ENCODE measurements at places on chromosomes 7 and 10. TPM values are rescaled to one million over a fixed set of nuclear protein-coding genes. Genes with fewer than 3 reads are reported as not detected.

The PRTFDC1 gene
- 63.4 TPM for total RNA-seq

The PNLIPRP1 gene
- total RNA-seq: not detected

The POM121 gene
- 5.2 TPM for total RNA-seq

The ITPRID1 gene
- total RNA-seq: not detected

The FOXI2 gene
- not detected for total RNA-seq

The OR2A42 gene
- total RNA-seq: 0.06 TPM

The MDH2 gene
- total RNA-seq: 62.2 TPM

The PPP1R17 gene
- not detected for total RNA-seq

The COL1A2 gene
- total RNA-seq: 2,181 TPM

The CALN1 gene
- total RNA-seq: not detected

The EGFR gene
- 75.2 TPM for total RNA-seq

The CHCHD3 gene
- 88.8 TPM for total RNA-seq

The FOXP2 gene
- 2.2 TPM for total RNA-seq

The NPFFR1 gene
- under 0.01 TPM for total RNA-seq

The TMEM225B gene
- total RNA-seq: 0.62 TPM

The RAMP3 gene
- total RNA-seq: not detected

Measured in aortic smooth muscle cell (primary cell).